Right forelimb (tissue), 1 donor: ENCODE measurements at places on chromosomes 7 and 10.

- no peak for DNase-seq
These were observed 109.2 kb upstream of the TARP start for GRCh38 chr7:38382684-38383083.

- peak; percentile 72 for DNase-seq
These were observed 217.8 kb upstream of the MKLN1 start for GRCh38 chr7:131109759-131110296.

GRCh38 chr7:90569368-90569767, 26.8 kb upstream of the CDK14 start:
- DNase-seq = no peak

GRCh38 chr10:34808336-34808735, 6.8 kb downstream of the PARD3 start:
- no peak for DNase-seq

GRCh38 chr7:33418251-33418701, 288.9 kb downstream of the BBS9 start:
- no peak for DNase-seq

DNA sequence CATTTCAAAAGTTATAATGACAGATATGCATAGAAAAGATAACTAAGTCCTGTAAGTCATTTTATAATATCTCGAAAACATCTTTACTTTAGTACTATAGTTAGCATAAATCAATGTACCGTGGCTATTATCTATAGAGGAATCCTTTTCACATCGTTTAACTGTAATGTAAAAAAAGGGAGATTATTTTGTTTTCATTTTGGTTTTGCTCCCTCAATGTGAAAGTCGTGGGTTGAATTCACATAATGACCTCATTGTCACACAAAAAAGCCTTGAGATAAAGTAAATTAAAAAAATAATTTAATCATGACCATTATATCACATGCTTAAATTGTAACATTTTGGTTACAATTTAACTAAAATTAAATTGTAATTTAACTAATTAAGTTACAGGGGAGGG, 560.5 kb upstream of the POT1 start:
- DNase-seq = no peak

DNA sequence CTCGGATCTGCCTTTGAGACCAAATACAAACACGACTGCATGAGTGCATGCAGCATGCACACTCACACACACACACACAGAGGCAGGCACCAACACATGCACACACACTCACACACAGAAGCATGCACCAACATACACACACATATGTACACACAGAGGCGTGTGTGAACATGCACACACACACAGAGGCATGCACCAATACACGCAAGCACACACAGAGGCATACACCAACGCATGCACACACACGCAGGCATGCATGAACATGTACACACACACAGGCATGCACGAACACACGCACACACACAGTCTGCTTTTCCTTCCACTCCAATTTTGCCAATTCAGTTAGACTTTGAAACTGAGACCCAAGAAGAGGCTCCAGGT, 67.3 kb upstream of the COL13A1 start:
- no peak for DNase-seq

DNA sequence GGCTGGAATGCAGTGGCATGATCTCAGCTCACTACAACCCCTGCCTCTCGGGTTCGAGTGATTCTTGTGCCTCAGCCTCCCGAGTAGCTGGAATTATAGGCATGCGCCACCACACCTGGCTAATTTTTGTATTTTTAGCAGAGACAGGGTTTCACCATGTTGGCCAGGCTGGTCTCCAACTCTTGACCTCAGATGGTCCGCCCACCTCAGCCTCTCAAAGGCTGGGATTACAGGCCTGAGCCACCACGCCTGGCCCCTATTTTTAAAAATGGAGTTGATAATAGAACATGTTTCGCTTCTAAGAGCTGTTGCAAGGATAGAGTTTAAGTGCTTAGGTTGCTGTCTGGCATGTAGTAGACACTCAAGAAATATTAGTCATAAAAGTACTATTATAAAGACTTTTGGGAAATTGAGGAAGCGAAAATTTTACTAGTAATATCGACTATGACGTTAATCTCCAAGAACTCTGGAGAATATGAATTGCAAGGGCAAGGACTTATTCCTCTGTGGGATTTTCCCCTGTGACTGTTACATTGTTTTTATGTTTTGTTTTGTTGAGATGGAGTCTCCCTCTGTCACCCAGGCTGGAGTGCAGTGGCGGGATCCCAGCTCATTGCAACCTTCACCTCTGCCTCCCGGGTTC, 7.9 kb downstream of the GTF2I start:
- DNase-seq = no peak

GRCh38 chr7:54785261-54785660, 26.2 kb upstream of the SEC61G start:
- DNase-seq = no peak

- no peak for DNase-seq
These were observed 85.3 kb upstream of the CCDC6 start for GRCh38 chr10:59991661-59992060.

DNA sequence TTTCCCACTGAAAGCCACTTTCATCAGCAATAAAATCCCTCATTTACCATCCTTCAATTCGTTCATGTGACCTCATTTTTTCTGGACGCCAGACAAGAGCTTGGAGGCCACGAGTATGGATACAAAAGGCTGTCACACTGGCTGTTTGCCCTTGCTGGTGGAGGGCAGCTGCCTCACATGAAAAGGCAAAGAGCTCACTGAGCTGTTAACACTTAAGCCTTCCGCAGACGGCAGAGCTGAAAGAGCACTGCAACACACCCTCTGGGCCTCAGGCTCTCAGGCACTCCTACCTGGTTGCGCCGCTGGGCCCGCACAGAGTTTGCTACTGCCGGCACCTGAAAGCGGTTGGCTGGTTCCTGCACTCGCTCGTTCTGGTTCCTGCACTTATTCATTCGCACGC, 193.5 kb downstream of the CFTR start:
- no peak for DNase-seq

DNA sequence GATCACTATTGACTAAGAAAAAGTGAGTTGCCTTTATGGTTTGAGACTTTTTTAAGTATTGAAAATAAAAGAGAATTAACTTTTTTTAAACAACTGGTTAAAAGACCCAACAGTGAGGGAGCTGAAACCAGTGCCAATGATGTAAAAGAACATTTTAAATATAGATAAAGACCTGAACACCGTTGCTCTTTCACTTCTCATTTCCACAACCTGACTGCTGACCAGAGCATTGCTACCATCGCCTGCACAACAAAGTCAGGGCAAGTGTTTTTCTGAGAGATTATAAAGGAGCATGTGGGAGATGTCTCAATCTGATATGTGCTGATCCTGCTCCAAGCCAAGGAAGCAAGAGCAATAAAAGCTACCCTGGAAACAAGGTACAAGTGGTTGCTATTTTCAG, 34.7 kb downstream of the IMMP2L start:
- DNase-seq = no peak

- DNase-seq = no peak
These were observed 103.7 kb upstream of the INSYN2A start for GRCh38 chr10:127299956-127300689.

GRCh38 chr7:127665922-127666321, 13.9 kb downstream of the SND1 start:
- no peak for DNase-seq

DNA sequence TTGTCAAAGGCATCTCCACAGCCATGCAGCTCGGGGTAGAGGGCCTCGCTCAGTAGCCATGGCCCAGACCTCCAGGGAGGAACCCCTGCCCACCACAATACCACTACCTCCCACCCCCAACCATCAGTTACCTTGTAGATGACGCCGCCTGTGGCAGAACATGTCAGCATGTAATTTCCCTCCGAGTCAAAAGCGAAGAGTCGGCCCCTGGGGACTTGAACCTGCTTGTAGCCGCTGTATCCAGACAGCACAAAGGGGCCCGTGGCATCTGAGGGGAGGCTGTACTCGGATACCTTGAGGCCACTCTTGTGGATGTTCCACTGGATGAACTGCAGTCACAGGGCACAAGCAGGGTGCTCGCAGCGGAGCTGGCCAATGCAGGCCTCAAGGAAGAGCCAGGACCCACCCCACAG, 16.3 kb upstream of the CYREN start:
- no peak for DNase-seq

DNA sequence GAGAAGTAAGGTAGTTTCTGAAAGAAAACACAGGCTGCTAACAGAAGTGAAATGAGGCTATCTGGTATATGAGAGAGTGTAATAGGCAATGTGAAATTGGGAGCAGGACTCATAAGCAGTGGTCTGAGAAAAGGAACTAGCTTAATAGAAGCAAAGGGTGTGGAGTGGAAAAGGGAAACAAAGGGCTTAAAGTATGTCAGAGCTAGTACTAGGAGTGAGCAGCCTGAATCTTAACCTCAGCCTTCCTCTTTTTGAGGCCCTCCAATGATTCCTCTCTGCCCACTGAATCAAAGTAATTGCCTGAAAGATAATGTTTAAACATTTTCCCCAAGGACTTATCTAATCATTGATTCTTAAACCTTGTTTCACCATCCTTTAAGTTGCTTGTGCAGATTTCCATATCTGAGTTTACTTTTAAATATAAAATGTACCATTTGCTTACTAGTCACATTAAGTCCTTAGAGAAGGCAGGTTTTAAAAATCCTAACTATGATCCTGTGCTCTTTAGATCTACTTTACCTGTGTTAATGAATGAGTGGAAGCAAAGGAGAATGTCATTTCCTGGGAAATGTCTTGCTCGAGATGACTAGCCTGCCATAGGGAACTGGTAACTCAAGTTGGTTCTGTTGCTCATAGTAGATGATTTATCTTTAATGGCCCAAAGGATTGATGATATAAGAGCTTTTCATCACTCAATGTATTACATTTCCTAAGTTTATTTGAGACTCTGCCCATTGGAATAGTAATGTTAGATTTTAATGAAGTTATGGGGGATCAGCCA, 155.0 kb downstream of the SKAP2 start:
- DNase-seq = no peak

DNA sequence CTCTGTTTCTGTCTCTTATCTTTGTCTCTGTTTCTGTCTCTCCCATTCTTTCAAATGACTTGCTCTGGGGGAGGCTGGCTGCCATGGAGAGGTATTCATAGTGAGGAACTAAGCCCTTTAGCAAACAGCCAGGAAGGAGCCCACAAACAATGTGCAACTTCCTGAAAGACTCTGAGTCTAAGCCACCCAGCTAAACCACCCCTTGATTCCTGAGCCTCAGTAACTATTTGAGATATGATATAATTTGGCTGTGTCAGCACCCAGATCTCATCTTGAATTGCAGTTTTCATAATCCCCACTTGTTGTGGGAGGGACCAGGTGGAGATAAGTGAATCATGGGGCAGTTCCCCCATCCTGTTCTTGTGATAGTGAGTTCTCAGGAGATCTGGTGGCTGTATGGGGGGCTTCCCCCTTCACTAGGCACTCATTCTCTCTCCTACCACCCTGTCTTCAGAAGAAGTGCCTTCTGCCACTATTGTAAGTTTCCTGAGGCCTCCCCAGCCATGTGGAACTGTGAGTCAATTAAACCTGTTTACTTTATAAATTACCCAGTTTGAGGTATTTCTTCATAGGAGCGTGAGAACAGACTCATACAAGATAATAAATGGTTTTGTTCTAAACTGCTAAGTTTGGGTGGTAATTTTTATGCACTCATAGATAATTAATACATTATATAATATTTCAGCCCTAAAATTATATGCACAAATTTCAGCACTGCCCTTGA, 121.2 kb upstream of the FOXP2 start:
- no peak for DNase-seq

DNA sequence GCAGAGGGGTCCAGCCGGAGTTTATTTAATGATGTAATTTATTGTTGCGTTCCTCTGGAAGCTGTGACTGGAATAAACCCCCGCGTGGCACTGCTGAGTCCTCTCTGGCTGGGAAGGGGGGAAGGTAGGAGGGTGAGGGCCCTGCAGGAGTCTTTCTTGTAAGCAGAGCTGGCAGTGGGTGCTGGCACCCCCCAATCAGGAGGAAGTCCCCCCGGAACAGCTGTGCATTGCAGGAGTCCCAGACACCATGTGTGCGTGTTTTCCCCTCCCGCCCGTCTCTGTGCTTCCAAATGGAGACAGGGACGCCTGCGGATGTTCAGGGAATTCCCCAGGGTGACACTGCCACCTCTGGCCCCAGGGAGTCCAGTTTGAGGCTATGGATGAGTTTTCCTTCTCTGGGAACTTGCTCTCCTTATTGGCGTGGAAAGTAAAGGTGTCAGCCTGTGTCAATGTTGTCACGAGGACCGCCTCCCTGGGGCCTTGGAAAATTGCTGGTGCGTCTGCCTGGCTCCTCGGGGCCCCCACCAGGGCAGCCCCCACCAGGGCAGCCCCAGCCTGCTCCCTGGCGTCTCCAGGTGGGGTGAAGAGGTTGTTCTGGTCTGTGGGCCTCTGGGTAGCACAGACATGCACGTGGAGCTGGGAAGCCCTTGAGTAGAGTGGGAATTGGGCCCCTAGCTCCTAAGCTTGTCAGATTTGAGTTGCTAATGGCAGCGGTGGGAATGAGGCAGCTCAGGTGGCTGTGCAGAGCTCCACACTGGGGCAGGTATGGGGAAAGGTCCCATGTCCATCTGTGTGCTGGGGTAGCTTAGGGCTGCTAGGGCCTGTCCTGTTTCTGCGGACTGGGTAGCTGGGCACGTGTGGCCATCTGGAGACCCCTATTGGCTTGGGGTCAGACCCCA, 2.7 kb downstream of the FZD9 start:
- no peak for DNase-seq

GRCh38 chr10:117686606-117687005, 144.1 kb downstream of the EMX2 start:
- no peak for DNase-seq

DNA sequence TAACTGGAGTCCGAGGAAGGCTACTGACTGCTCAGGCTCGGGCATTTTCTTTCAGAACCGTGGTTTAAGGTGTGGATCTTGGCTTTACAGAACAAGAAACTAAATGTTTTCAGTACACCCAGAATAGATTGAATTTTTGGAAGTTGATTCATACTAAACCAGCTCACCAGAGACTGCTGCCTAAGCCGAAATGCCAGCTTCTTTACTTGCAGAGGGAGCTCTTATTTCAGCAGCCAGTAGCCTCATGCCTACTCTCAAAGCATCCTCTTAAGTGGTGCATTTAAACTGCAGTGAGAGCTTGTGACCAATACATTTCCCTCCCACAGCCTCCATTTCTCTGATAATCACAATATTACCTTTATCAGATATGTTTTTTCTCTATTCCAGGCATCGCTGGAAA, 615.1 kb downstream of the SUGCT start:
- DNase-seq = no peak

- DNase-seq = no peak
These were observed 12.3 kb upstream of the ACSM6 start for GRCh38 chr10:95181726-95182125.

GRCh38 chr7:41869596-41869995, 166.7 kb upstream of the INHBA start:
- DNase-seq = no peak

- DNase-seq = no peak
These were observed 1.2 kb downstream of the BRI3 start for GRCh38 chr7:98282703-98283102.
